ENCODE measurements at places on chromosomes 16 and 17. TPM values are rescaled to one million over a fixed set of nuclear protein-coding genes. Genes with fewer than 3 reads are reported as not detected.

CACNG3 gene
- not detected for total RNA-seq

DNA sequence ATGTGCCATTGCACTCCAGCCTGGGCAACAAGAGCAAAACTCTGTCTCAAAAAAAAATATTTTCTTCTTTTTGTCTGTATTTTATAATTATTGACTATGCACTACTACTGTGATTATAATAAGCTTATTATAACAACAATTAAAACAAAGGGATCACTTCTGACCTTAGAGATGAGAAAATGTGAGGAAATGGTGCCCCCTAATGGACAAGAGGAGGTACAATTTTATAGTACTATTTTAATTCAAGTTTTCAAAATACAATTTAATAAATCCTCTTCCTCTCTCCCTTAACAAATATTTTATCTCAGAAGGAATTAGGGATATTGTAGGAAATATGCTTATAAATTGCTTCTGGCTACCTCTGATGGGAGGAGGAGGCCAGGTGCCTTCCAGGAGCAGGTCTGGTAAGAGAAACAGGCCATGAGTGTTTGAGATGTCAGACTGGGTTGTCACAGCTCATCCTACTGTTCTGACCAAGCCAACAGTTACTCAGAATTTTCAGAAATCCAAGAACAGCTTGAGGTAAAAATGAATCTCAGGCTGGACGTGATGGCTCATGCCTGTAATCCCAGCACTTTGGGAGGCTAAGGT, 14.0 kb downstream of the VPS53 start:
- H3K27me3 ChIP-seq = no peaks in the 10 kb centered on the region
- no peaks in the 10 kb centered on the region for H3K4me1 ChIP-seq
- H3K4me3 ChIP-seq = no peak overlapping the region
- no peak overlapping the region for H3K27ac ChIP-seq

DNA sequence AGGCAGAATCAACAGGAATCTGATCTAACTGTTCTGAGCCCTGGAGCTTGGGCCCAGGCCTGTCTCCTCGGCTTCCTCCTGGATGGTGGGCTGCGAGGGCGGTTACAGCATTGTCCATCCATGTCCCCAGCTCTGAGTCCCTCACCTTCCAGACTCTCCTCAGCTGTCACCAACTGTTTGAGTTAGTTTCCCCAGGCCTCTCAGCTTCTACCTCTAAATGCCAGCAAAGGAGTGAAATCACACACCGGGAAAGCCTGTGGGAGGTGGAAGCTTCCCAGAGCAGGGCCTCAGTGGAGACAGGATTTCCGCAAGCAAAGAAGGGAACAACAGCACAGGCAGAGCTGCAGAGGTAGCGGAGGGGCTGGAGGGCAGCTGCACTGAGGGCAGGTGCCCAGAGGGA, 9.4 kb upstream of the PRPSAP2 start:
- peaks cover 2% of the 10 kb centered on the region for H3K4me1 ChIP-seq
- DNase-seq = no peak
- peaks cover 3% of the 10 kb centered on the region for H3K27me3 ChIP-seq
- H3K4me3 ChIP-seq = no peak overlapping the region
- H3K36me3 ChIP-seq = no peaks in the 10 kb centered on the region

DNA sequence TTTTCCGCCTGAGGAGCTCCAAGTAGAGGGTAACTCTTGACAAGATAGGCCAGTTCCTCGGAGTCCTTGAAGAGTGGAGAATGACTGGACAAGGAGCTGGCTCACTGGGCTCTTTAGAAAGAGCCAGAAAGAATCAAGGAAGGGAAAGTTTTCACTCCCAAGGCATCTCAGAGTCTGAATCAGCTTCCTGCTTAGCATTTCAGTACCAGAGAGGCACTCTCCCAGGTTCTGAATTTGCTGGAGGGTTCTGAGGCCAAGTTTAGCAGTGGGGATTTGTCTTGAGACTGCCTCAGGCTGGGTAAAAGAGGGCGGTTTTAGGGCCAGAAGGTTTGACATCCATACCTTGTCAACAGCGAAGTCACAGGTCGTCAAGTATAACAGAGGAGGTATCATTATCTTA, 25.5 kb downstream of the GP2 start:
- H3K36me3 ChIP-seq = no peaks in the 10 kb centered on the region
- no peak overlapping the region for H3K27ac ChIP-seq
- H3K4me3 ChIP-seq = no peak overlapping the region

NT5C gene
- 68.8 TPM for total RNA-seq

GRCh38 chr17:19987897-19988296, 10.3 kb upstream of the AKAP10 start:
- no peak for DNase-seq
- peaks cover 10% of the 10 kb centered on the region for H3K27me3 ChIP-seq
- peaks cover 2% of the 10 kb centered on the region for H3K4me1 ChIP-seq
- H3K27ac ChIP-seq = no peak overlapping the region
- H3K4me3 ChIP-seq = no peak overlapping the region
- no peaks in the 10 kb centered on the region for H3K36me3 ChIP-seq

DNA sequence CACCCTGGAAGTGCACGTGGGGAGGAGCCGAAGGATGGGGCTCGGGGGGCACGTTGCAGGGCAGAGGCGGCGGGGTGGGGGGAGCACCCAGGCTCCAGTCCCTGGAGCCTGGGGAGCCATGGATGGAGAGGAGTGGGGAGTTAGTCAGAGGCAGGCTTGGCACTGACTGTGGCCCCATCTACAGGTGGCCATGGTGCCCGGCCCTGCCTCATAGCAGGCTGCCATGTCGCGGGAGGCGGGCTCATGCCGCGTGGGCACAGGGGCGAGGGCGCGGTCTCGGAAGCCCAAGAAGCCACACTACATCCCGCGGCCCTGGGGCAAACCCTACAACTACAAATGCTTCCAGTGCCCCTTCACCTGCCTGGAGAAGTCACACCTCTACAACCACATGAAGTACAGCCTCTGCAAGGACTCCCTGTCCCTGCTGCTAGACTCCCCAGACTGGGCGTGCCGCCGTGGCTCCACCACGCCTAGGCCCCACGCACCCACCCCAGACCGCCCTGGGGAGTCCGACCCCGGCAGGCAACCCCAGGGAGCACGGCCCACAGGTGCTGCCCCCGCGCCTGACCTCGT, 3.0 kb downstream of the PRR35 start:
- peaks cover 11% of the 10 kb centered on the region for H3K4me1 ChIP-seq
- DNase-seq = no peak
- peaks cover 12% of the 10 kb centered on the region for H3K27me3 ChIP-seq
- H3K4me3 ChIP-seq = no peak overlapping the region

DNA sequence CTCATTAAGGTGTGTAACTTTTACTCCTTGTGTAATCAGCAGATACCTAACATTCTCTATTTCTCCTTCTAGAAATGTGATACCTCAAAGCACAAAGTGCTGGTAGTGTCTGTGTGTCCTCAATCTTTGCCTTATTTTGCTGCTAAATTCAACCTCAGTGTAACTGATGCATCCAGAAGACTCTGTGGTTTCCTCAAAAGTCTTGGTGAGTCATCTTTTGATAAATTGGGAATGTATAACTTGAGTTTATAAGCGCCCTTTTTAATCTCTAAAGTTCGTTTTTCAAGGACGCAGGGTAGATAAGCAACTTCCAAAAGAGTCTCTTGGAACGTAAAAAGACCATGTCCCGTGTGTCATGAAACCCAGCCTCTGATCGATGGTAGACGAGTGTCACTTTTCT, 10.2 kb downstream of the NARF start:
- H3K36me3 ChIP-seq = peaks cover 60% of the 10 kb centered on the region
- DNase-seq = no peak
- no peak overlapping the region for H3K4me3 ChIP-seq
- H3K27me3 ChIP-seq = no peaks in the 10 kb centered on the region
- H3K4me1 ChIP-seq = peaks cover 11% of the 10 kb centered on the region
- H3K27ac ChIP-seq = no peak overlapping the region

- peaks cover 74% of the 10 kb centered on the region for H3K4me1 ChIP-seq
- DNase-seq = no peak
- peak overlapping the region; percentile 31 for H3K27ac ChIP-seq
- peaks cover 49% of the 10 kb centered on the region for H3K36me3 ChIP-seq
- no peaks in the 10 kb centered on the region for H3K27me3 ChIP-seq
Observed at GRCh38 chr16:20903116-20903898, 2.7 kb downstream of the LYRM1 start.
